LHCN-M2 (cell line): ENCODE measurements at places on chromosomes 6 and 20. TPM values are rescaled to one million over a fixed set of nuclear protein-coding genes. Genes with fewer than 3 reads are reported as not detected.

CLPSL2 gene
- not detected in 2 replicates for total RNA-seq

- DNase-seq, result peak; percentile 95
Measured at GRCh38 chr6:132063738-132064137, 112.6 kb upstream of the CCN2 start.

DNA sequence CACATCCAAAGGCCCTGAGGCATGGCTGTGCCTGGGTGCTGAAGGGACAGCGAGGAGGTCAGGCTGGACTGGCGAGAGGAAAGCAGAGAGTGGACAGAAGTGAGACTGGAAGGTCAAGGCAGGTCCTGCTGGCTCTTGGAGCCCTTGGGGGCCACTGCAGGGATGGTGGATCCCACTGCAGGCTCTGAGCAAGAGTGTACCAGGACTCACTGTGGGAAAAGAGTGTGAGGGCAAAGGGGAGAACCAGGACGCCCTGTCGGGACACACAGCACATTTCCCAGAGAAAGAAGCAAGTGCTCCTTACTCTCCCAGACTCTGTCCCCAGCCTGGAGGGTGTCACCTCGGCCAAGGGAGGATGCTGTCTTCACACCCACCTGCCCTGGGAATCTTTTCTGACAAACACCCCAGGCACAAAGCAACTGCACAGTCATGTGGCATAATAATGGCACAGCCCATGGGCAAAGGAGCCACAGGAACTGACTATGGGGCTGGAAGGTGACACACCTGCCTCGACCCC is 172.3 kb upstream of the CST7 start:
- DNase-seq, result no peak

DNA sequence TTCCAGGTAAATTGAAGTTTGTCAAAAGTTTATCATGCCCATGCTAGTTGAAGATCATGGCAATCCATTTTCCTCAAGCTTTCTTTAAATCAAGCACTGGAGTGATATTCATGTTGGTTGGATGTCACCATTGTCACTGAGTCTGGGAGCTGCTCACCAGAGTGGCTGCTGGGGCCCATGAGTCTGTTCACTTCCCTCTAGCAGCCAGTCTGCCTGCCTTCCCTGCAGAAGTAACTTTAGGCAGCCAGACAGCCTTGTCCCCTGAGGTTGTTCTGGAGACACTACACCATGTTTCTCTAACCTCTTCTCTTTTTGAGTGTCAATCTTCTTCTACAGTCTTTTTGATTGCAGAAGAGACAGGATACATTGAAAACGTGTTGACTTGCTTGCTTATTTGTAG is 5.5 kb downstream of the SIRT5 start:
- DNase-seq, result no peak

DNA sequence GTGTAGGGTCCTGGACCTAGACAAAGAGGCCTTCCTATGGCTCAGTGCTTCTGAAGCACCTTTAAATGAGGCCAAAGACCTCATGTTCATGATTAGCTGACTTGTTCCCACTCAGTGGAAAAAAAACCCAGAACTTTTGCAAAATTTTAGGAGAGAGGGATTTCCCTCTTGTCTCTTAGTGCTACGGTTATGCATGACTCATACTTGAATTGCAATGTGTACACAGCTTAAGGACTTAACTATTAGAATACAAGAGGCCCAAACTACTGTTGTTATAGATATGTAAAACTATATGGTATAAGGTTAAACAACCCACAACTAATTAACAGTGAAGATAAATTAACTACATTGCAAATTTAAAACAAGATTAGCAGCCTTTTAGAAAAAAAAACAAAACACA is 32.3 kb upstream of the HLA-A start:
- DNase-seq, result no peak

DNA sequence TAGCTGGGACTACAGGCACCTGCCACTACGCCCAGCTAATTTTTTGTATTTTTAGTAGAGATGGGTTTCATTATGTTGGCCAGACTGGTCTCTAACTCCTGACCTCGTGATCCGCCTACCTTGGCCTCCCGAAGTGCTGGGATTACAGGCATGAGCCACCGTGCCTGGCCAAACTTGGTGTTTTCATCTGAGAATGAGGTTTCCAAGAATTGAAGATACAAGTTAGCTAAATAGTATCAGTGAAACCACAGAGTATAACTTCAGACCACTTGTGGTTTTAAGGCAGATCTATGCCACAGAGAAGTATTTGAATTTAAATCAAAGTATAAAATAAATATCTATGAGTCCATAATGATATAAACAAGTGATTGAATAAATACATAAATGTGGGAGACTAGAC is 70.1 kb downstream of the SLC16A10 start:
- no peak for DNase-seq

DNA sequence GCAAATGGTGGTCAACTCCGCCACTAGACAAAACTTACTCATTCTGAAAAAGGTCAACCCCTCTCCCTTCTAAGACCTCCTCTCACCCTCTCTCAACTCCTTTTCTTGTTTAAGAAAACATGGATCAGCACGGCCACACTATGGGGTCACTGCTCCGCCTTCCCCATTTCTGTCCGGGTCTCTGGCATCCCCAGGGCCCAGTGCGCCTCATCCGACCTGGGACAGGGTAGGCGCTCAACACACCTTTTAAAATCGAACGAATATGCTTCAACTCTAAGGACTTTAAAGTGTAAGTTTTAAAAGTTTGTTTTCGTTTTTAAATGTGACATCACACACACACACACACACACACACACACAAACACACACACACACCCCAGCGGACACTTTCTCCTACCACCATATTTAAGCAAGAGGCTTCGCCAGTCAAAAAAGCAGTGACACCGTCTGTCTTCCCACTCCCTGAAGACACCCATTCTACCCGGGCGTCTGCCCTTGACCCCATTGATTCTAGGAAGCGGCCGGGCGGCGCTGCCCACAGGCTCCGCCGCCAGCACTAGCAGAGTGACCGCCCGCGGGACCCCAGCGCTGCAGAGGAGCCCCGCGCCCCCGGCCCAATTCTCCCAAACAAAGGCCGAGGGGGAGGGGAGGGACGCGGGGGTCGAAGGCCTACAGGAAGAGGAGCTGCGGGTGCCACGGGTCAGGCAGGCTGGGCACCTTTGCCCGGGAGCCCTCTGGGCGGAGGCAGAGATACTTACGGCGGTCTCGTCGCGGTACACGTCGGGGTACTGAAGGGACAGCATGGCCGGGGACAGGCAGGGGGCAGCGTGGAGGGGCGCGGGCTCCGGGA is 568 bp downstream of the PREP start:
- peak; percentile 60 for DNase-seq
